Dorsolateral prefrontal cortex (tissue), 122 donors: ENCODE measurements at places on chromosomes 12 and 14.

DNA sequence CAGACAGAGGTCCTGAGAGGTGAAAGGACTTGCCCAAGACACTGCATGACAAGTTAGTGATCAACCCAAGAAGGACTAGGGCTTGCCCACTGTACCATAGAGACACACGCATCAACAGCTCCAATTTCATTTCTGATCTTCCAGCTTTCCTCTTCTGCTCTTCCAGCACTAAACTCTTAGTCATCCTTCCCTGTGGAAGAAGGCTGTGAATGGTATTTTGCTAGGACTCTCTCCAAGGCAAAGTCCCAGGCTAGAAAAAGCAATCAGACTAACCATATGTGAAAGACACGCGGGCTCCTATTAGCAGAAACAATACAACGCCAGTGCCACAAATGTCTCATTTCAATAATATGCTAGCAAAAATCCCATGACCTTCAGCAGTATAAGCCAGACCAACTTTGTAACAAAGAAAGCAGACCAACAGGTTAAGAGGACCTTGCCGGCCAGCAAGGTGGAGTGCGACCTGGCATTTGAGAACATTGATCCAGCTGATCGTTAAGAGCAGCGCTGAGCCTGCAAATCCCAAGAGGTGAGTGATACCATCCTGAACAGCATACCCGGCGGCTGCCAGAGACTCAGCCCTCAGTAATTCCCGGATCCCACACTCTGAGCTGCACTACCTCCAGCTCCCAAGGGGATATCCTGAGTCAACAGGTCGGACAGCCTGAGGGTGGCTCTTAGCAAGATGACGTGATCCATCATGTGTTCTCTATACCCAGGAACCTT, 132.5 kb downstream of the FOXN3 start:
- no peak for DNase-seq

- DNase-seq, result no peak
These were observed 31.4 kb downstream of the CPM start for GRCh38 chr12:68901551-68901950.

DNA sequence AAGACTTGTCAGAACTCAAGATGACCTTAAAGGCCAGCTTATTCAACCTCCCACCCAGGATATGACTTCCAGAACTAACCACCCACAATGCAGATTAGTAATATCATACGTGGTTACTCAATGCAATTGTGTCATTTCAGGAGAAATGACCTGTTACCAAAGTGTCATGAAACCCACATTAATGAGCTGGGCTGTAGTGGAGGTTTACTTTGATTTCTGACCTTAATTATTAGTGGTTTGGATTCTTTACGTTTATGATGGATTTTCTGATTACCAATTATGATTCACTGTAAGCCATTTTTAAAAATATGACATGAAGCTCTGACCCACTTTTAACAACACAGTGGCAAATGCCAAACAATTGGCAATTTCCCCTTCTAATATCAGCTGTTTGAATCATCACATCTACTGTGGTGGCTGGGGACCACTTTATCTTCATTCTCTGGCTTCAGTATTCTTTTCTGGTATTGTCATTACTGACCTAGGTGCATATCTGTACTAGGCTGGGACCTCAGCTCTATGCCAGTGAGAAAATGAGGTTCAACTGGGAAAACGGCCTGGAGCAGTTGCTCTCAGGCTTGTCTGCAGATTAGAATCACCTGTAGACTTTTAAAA, 223.3 kb downstream of the RGS6 start:
- DNase-seq, result no peak

GRCh38 chr12:56206452-56207166, 15.1 kb downstream of the RNF41 start:
- DNase-seq, result peak; percentile 52

- peak; percentile 97 for DNase-seq
These were observed at the start of gene CDCA4 for GRCh38 chr14:105020815-105021655. Gene CDCA4, minus strand, starts transcription at chr14:105021083. Its CDS starts 9,154 bp downstream, at chr14:105011929.

DNA sequence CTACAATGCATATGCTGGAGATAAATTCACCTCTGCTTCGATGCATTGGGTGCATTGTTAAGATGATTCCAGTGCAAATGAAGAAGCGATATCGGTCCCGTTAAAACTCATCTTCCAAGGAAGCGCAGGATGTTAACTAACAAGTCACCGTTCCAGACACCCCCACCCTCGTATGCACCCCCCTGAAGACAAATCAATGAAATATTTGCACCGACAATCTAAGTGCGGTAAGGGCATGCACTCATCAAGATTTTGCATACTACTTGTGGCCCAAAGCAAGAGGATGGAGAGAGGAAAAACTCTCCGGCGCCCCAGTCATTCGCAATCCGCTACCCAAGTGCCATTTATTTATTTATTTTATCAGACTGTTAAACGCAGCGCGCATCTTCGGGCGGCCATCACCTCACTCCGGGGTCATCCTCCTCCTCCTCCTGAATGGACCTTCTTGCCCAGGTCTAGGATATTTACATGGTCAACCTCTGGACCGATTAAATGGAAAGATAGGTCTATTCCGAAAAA, 1.2 kb downstream of the NOVA1 start:
- peak; percentile 40 for DNase-seq

DNA sequence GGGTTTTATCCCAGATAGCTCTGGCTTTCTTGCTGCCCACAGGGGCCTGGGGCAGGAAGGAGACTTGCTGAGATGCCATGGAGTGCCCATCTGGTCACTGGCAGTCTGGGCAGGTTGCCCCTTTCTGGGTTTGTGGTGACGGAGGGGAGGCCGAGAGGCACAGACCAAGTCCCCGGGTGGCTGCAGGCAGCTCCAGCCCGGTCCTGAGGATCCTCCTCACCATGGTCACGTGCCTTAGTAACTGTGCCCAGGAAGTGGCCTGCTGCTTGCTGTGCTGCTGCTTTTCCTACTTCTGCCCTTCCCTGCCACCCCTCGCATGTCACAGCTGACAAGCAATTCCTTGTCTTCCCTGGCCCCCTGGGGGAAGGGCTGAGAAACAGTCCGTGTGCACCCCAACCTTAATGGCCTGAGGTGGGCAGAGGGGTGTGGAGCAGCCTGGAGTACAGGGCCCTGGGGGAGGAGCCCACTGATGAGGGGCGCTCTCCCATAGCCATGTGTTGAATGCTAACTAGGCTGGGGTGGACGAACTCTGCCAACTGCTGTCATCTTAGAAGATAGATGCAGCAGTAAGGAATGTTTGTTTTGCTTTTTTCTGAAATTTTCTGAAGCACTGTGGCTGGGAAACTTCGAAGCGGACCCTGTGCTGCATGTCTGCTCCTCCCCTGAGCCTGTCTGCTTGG, 54.9 kb upstream of the SRSF5 start:
- DNase-seq, result no peak

- no peak for DNase-seq
These were observed 9.1 kb upstream of the DEGS2 start for GRCh38 chr14:100168506-100168905.

DNA sequence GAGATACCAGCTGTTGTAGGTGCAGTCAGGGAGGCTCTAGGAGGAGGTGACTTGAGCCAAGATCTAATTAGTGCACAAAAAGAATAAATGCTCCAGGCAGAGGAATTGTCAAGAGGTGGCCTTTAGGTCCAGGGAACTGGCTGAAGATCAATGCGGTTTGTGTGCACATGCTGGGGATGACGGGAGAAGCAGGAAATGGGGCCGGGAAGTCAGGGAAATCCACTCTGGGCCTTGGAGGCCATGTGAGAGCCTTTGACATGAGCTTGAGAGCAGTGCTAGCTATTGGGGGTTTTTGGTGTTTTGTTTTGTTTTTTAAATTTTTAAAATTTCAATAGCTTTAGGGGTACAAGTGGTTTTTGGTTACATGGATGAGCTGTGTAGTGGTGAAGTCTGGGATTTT, 67.4 kb downstream of the MVK start:
- no peak for DNase-seq

DNA sequence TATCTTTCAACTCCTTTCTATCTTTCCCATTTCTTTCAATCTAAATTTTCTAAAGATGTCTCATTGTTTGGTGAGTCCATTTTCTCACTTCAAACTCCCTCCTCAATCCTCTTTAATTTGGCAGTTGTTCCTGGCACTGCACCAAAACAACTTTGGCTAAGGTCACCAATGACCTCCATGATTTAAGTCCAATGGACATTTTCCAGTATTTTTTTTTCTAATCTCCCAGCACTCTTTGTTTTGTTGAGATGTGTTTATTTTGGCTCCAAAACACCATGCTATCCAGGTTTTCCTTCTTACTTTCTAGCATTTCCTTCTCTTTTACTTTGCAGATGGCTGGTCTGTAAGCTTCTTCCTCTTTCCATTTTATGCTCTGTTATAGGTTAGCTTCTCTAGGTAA, 42.5 kb upstream of the OTOGL start:
- DNase-seq, result no peak

DNA sequence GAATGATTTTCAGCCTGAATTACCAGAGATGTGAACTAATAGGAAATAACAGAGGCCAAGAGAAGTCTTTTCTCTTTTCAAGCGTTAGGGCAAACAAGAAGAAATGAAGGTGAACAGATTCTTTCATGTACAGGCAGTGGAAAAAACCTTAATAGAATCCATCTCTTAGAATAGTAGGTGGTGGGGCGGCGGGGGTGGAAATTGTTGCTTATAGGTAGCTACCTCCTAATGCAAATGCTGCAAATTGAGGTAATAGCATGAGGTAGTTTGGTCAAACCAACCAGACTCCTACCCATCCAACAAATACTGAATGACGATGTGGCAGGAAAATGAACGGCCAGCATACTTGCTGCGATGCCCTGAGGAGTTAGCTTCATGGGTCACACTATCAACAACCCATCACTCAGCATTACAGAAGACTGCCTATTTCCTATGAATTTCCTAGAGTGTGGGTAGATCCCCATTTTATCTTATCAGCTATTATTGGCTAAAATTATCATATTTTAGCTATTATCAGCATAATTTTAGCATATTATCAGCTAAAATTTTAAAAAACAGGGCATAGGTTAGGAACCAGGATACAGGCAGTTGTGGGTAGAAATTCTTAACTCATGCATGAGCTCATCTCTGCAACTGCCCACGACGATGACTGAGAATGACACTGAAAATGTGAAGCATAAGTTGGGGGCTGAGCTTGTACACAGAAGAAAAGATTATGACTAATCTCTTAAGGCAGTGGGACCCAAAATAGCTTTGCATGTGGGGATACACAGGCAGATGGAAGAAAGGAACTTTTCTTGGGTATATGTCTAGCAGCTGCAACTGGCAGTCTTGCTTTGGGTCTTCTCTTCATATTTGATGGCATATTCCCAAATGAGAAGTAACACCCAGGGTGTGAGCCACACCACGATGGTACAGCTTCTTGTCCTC, 68.7 kb downstream of the NIN start:
- DNase-seq, result no peak

GRCh38 chr14:34502545-34503225, 36.8 kb downstream of the EAPP start:
- DNase-seq, result no peak
